ENCODE measurements at places on chromosomes 2 and 18.
A peak's percentile ranks its signal among the peaks of the same experiment; 100 is the strongest.

- peak; percentile 56 for ATAC-seq
Observed at GRCh38 chr18:34929336-34929780, 111.9 kb upstream of the MAPRE2 start.

- no peak for ATAC-seq
Observed at GRCh38 chr2:130917006-130917688, 80.4 kb downstream of the ARHGEF4 start.

- ATAC-seq = peak; percentile 75
Observed at GRCh38 chr2:229713371-229714079, 830 bp downstream of the DNER start.

DNA sequence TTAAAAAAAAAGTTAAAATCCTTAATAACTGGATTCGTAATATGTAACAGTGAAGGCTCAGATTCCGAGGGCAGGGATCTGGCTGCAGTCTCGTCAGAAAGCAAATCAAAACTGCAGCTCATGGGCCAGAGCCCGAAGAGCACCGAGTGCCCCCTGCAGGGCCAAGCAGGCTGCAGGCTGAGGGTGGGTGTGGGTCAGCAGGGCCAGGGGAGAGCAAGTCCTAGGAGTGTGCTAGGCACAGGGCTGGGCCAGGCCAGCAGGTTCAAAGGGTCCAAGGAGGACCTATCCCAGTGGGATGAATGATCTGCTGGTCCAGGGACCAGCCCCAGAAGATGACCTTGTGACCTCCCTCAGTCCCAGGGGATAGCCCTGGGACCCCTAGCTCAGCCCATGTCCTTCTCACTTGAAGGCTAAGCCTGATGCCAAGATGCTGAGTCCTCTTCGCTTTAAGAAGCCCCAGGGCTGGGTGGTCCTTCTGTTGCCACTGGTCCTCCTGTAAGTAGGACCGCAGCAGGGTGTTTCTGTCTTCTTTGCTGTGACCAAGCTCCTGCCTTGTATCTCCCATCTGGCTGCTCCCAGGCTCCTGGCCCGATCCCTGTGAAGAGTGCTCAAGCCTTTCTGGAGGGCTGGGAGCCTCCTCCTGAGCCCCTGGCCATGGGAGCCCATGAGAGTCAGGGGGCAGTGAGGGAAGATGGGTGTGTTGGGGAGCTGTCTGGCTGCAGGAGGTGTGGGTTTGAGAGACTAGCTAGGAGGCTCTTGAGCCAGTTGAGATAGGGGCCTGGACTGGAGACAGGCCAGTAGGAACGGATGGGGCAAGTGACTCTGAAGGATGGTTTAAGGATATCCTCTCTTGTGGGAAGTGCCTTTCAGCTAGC, 150.7 kb downstream of the DYSF start:
- no peak for ATAC-seq

DNA sequence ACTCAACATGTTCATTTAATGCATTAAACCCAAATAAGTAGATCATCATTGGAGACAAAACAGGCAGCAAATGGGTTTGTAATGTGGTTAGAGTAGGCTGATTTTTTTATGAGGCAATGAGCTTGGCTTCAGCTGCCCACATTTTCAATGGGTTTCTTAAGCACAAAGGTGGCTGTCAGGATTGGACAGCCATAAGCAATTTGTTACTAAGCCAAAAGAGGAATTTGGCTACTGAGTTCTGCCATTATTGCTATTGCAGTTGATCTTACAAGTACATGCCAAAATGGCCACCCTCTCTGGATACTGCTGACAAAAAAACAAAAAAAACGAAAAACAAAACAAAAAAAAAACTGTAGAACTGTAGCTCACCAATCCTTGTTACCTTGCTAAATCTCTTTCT, 1348.0 kb upstream of the PIK3C3 start:
- ATAC-seq = no peak

DNA sequence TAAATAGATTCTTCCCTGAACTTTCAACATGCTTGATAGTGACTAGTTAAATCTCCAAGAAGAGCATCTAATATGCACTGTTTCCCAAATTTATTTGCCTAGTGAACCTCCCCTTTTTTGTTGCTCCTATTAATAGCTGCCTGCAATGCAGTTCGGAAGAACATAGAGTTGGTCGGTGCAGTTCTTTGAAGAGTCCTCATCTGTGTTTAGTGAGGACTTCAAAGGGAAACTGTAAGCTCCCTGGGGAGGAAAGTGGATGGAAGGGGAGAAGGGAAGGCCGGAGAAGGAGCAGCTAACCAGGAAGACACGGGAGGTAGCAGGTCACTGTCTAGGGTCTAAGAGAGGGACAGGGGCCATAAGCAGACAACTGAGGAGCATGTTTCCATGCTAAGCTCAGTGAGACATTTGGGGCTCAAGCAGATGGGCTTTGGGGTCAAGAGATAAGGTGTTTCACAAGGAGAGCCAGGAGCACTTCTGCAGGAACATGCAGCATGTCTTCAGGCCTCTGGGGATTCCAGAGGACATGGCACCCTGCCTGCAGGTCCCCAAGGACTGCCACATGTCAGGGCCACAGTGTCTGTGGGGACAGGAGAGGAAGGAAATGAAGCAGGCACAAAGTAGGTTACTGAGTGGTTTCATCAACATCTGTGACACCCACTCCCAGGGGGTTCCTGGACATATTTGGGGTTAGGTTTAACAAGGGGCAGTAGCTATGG, 48.7 kb upstream of the ANXA4 start:
- no peak for ATAC-seq

DNA sequence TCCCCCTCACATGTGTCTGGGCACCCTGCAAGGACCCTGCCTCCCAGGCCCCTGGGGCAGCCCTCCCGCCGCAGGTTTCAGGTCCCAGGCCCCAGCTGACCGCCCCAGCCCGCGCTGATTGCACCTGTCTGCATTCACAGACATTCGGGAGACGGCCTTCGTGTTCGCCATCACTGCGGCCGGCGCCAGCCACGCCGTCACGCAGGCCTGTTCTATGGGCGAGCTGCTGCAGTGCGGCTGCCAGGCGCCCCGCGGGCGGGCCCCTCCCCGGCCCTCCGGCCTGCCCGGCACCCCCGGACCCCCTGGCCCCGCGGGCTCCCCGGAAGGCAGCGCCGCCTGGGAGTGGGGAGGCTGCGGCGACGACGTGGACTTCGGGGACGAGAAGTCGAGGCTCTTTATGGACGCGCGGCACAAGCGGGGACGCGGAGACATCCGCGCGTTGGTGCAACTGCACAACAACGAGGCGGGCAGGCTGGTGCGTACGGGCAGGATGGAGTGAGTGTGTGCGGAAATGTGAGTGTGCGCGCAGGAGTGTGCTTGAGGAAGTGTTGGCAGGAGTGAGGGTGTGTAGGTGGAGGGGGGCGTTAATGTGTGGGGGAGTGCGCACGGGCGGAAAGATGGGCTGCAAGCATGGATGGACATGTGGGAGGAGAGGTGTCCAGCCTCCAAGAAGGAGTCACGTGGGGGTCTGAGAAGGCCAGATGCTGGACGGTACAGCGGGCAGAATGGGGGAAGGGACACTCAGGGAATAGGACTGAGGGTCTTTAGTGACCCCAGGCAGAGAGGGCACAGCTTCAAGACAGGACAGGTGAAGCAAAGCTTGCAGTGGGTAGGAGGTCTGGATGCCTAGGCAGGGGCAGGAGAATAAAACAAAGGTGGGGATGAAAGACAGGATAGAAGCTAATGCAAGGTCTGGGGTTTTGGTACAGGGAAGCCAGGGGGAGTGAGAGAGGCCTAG, 9.0 kb upstream of the WNT10A start:
- no peak for ATAC-seq

All from SK-N-SH treated with all-trans-retinoic acid at 6 μM for 48 hours (cell line).